ENCODE measurements at places on chromosomes 13 and 19.

GRCh38 chr13:33257841-33258807 lies 27.4 kb downstream of the STARD13 start:
- DNase-seq, result peak; percentile 75

GRCh38 chr13:78215458-78216108 lies 297.0 kb upstream of the EDNRB start:
- no peak for DNase-seq

DNA sequence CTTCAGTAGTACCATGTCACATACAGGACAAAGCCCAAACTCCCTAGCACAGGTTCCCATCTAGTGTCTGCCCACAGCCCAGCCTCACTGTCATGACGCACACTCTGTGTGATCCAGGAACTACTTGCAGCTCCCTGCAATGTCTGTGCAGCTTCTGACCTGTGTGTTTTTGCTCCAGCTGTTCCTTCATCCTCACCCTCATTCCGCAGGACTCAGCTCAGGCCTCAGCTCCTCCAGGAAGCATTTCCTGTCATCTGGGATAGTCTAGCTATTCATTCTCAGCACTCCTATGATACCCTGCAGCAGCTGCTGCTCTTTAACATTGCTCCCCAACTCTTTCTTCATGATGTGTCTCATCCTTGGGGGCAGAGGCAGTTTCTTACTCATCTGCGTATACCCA lies 56.1 kb downstream of the ENOX1 start:
- no peak for DNase-seq

- no peak for DNase-seq
Observed at GRCh38 chr13:20938302-20938701, 35.8 kb upstream of the XPO4 start.

- DNase-seq, result no peak
Observed at GRCh38 chr19:52226652-52227051, 36.8 kb downstream of the PPP2R1A start.

- no peak for DNase-seq
Observed at GRCh38 chr13:22107549-22107948, 436.7 kb downstream of the FGF9 start.

DNA sequence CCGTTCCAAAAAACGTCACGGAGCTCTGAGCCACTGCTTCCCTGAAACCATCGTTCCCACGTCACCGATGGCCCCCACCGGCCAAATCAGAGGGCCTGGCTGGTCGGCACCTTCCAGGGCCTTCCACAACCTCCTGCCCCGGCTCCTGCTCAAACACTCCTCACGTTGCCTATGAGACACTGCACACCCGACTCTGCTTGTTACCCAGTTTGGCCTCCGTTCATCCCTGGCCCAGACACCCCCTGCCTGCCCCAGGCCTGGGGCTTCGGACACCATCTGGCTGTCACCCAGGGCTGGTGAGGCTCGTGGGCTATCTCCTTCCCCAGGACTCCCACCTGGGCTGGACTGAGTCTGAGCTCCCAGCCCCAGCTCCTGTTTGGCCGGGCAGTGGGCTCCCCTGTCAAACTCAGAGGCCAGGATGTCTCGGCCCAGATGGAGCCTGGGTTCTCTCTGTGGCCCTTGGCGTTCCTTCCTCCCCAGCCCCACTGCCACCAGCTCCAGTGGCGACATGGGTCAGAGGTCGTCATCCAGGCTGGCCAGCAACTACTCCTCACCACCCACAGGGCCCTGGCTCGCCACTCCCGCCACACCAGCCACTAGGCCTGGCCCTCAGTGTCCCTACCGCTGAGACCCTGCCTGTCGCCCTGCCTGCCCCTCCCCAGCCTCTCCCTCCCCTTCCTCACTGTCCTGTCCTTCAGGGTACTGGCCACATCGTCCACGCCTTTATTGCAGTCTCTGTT lies 17.7 kb downstream of the CERS1 start:
- DNase-seq, result no peak

DNA sequence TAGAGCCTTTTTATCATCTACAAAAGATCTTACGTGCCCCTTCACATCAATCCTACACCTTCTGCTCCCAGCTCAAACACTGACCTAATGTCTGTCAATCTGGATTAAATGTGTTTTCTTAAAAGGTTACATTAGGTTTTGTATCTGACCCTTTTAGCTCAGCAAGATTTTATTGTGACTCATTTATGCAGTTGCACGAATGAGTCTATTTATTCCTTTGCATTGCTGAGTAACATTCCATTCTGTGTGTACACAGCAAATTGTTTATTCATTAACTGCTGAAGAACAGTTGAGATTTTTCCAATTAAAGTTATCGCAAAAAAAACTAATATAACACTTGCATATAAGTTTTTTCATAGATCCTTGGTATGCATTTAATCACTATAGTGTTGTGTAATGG lies 253.9 kb upstream of the GPC6 start:
- no peak for DNase-seq

DNA sequence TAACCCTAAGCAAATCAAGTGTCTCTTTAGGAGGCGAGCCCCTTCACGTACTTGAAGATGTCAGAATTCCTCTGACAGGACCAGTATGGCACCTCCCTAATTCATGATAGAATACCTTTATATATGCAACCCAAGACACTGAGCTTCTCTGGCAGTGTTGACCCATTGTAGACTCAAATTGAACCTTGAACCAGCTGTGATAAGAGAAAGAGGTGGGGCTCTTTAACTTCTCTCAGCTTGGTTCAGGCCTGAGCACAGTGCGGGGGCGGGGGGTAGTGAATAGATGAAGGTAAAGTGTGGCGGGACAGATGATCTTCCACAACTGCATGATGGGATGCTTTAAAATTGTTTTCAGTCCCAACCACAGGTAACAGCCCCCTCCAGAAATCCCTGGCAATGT lies 12.1 kb downstream of the MBNL2 start:
- DNase-seq, result no peak

- DNase-seq, result no peak
Observed at GRCh38 chr13:44690376-44690775, 114.2 kb upstream of the TSC22D1 start.

- no peak for DNase-seq
Observed at GRCh38 chr19:49229416-49229815, 71.8 kb downstream of the TRPM4 start.

GRCh38 chr13:57123681-57124080 lies 17.0 kb upstream of the PRR20A start:
- no peak for DNase-seq

DNA sequence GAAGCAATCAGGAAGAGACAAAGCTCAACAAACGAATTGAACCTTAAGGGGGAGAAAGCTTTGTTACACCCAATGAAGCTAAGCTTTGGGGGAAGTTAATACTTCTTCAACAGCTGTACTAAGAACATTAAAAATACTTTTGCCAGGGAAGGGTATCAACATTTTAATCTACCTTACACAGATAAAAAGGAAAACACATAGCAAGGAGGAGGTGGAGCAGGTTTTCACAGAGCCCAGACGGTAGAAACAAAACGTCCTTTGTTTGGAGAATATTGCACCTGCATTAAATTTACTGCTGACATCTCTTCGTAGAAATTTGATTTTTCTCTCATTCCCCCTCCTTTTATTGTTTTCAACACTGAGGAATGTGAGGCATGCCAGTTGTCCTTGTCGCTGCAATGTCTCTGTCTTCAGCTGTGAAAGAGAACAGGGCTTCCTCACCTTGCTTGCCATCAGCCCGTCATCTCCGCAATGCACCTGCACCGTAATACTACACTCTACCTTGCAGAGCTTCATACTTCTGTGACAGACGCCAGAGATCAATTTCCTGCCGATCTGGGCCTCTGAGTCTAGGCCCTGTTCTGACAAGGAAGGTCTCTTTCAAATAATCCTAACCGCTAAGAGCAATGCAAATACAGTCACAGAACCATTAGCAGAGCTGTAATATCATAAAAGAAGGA lies 270.8 kb downstream of the SPRY2 start:
- DNase-seq, result no peak

DNA sequence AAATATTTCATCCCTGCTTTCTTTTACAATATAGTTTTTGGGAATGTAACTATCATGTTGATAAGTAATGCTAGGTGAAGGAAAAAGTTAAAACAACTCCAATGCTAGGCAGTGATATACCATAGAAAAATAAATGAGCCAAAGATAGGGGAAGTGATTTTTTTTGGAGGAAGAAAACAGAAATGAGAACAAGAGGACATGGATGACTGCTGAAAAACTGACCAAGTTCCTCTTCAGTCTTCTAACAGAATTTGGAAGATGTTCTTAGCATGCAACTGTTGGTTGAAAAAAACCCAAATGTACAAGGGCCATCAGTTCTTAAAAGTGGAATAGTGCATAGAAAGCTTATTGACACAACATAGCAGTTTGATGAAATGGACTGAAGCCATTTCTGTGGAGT lies 262.5 kb upstream of the STARD13 start:
- DNase-seq, result no peak

DNA sequence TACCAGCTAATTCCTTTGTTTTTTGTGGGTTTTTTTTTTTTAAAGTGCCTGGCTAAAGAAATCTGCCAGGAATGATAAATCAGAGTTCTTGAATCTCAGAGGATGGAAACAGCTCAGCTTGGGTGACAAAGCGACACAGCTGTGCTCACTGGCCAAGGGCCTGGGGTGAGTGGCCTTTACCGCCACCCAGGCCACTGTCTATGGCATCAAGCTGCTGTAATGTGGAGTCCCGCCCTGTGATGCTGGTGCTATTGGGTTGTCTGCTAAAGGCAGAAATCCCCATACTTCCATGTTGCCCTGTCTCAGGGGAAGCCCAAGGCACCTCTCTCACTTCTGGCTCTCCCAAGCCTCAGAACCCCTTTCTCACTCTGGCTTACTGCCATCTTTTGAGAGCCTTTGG lies 82.6 kb upstream of the FARP1 start:
- no peak for DNase-seq

DNA sequence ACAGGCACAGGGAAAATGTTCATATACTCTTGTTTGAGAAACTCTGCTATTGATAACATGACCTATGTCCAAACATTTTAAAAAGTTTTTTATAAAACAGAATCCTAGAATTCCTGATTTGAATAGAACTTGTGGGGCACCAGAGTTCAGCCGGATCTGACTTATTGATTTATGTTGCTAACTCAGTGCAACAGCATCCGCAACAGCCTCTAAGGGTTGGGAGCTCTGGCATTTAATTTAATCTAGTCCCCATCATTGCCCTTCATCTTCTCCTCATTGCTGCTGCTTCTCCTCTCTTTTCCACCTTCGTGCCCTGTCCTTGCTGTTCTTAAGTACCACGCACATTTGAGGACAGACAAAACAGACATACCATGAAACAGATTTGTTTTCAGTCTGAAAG lies 214.5 kb downstream of the FGF14 start:
- DNase-seq, result no peak

GRCh38 chr19:54458648-54459281 lies 4.8 kb downstream of the LENG9 start:
- DNase-seq, result no peak

GRCh38 chr13:40163066-40164000 lies 503.1 kb downstream of the FOXO1 start:
- DNase-seq, result no peak

DNA sequence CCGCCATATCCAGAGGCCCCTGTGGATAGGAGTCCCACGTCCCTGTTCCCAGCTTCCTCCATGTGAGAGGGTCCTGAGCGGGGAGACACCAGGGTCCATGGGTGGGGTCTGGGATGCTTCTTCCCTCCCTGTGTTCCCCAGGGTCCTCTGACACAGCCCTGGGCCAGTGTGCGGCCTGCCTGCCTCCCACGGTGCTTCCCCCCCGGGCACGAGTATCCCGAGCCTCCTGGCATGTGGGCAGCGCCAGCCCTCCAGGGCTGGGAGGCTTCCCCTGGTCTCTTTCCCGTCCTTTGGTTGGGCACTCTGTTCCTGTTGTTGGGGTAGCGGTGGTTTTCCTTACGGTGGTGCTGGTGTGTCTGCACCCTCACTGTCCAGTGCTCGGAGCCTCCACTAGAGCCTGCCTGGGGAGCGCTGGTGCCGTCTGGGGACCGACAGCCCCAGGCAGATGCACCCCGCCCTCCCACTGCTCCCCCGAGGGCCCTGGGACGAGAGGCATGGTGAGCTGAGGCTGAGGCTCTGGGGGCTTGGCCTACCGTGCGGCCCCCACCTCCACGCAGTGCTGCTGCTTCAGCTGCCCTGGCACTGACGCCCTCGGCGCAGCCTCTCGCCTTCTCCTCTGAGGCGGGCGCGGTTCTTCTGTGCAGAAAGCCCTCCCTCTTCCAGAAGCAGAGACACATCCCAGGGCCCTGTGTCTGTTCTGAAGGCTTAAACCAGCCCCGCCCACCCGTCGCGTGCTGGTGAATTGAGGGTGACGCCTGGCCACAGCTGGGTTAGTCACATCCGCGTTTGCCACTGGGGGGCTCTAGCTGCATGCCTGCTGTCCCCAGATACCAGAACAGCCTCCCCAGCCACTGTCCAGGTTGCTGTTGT lies 27.9 kb downstream of the PLEKHJ1 start:
- no peak for DNase-seq

DNA sequence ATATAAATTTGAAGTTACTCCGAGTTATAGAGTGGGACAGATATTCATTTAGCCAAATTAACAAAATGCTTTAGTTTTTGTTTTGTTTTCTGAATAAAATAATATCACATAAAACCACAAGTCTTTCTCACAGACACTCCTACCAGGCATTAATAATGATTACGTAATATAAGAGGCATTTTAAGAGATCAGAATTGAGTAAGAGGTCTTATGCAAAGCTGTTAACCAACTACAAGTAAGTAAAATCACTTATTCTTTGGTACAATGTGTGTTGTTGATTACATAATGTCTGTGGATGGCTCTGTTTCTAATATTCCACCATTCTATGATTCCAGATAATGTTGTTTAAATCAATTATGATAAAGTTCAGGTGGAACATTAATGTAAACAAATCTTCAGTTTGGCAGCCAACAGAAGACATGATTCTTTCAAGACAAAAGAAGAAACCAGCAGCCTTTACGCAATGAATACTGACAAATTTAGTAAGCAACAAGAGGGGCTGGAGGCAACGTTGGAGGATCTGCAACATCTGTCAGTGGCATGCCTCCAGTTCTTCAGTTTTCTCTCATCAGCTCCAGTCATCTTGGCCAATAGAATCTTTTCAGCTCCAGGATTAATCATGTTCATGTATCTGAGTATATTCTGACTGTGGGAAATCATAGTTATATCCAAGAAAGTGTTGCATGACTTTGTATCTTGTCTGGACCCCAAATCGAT lies 403.8 kb downstream of the SLITRK5 start:
- no peak for DNase-seq

DNA sequence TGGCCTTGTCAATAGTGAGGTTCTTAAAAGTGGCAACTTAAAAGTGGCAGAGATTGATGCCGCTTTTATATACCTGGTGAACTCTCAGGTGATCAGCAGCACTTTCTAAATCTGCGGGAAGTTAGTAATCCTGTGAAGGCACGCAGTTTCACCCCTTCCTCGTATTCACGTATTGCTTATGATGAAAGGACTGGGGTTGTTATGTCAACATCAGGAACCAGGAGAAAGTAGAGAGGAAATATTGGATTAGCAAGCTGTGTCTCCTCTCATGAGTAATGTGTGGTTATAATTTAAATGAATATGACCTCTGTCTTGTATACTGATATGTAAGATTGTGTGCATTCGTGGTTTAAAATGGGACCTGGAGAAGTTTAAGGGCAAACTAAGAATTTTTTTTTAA lies 544.6 kb downstream of the SLITRK6 start:
- no peak for DNase-seq
